Neural crest cell (in vitro differentiated cells): ENCODE measurements at places on chromosomes 3 and 15.
A peak's percentile ranks its signal among the peaks of the same experiment; 100 is the strongest.

- no peak for DNase-seq
Observed at GRCh38 chr3:141356046-141356445, 12.3 kb upstream of the ZBTB38 start.

DNA sequence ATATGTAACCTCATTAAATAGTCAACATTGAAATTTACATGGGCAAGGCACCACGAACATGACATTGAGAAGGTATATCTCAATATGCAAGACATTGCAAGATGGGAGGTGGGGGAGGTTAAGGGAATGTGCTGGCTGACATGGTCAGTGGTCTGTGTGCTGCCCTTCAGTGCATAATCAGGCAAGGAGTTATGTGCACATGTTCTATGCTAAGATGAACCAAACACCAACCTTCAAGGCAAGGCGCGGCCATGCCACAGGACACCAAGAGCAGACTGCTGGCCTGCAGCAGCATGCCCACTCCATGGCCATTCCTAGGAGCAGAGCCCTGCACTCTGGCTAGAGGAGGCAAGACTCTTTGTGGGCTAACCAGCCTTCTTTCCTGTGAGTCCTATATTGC, 40.9 kb upstream of the TSPAN3 start:
- DNase-seq, result no peak

DNA sequence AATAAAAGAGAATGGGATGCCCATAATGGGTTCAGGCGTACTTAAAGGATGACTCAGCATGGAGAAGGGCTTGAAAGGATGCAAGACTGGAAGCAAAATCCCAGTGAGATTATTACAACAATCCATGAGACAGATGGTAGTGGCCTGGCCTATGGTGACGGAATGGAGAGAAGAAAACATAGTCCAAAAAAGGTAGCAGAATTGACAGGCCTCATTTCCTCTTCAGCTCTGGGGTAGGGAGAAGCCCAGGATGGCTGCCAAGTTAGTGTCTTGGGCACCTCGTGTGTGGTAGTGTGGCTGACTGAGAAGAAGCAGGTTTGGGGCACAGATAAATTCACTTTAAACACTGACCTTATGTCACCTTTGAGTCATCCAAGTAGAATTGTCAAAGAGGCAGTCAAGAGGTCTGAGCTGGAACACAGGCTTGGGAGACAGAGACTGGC, 18.1 kb downstream of the MB21D2 start:
- no peak for DNase-seq

DNA sequence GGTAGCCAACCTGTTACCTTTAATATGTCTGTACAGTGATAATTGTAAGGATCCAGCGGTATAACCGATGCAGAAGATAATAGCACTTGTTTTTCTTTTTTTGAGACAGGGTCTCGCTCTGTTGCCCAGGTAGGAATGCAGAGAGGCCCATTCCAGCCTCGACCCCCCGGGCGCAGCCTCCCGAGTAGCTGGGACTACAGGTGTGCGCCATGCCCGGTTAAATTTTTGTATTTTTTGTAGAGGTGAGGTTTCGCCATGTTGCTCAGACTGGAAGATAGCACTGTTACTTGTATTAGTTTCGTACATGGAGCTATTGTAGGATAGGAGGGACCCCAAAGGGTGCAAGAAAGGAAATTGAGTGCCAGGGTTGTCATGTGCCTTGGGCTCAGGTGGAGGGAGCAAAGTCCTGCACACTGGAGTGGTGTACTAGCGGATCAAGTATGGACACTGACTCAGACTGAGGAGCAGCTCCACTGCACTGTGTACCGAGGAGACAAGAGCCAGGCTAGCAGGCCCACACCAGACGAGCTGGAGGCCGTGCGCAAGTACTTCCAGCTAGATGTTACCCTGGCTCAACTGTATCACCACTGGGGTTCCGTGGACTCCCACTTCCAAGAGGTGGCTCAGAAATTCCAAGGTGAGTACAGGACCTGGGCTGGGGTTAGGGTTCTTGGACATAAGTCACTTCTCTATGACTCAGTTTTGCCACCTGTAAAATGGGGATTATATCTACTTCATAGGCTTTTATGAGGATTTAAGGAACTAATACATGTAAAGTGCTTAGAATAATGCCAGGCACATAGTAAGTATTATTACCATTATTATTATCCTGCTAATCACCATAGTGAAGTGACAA, 1.0 kb downstream of the OGG1 start:
- DNase-seq, result no peak

GRCh38 chr3:178508443-178508825, 27.8 kb upstream of the KCNMB2 start:
- no peak for DNase-seq

GRCh38 chr3:41907330-41908073, 54.4 kb downstream of the ULK4 start:
- DNase-seq, result no peak

- DNase-seq, result no peak
Observed at GRCh38 chr3:31193871-31194270, 299.4 kb upstream of the GADL1 start.

DNA sequence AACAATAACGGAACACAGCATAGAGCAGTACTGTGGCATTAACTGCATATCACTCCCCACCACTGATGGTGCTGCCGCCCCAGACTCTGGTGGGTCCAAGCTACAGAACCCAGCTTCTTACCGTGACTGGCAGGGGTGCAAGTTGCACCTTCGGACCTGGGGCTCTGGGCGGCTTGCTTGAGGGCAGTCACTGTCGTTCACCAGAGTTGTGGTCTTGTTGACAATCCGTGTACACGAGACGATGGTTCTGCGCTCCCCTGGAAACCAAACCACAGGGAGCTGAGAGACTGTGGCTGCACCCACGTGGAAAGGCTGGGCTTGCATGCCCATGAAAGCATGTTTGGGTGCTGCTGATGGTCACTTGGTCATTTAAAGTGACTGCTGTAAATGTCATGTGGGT, 293.0 kb downstream of the ADAMTS17 start:
- no peak for DNase-seq

- DNase-seq, result no peak
Observed at GRCh38 chr15:70274255-70274880, 176.7 kb upstream of the TLE3 start.

GRCh38 chr3:153596401-153596800, 434.4 kb downstream of the RAP2B start:
- DNase-seq, result no peak

GRCh38 chr15:63381301-63382204, at the start of gene CA12:
Gene CA12, minus strand, starts transcription at chr15:63381846. Its CDS starts 126 bp downstream, at chr15:63381720.
- peak; percentile 28 for DNase-seq

GRCh38 chr15:33545866-33546265, 235.1 kb downstream of the RYR3 start:
- DNase-seq, result no peak

- no peak for DNase-seq
Observed at GRCh38 chr15:71400294-71400693, 285.0 kb downstream of the THSD4 start.

- DNase-seq, result no peak
Observed at GRCh38 chr3:143301031-143301901, 181.7 kb downstream of the CHST2 start.

DNA sequence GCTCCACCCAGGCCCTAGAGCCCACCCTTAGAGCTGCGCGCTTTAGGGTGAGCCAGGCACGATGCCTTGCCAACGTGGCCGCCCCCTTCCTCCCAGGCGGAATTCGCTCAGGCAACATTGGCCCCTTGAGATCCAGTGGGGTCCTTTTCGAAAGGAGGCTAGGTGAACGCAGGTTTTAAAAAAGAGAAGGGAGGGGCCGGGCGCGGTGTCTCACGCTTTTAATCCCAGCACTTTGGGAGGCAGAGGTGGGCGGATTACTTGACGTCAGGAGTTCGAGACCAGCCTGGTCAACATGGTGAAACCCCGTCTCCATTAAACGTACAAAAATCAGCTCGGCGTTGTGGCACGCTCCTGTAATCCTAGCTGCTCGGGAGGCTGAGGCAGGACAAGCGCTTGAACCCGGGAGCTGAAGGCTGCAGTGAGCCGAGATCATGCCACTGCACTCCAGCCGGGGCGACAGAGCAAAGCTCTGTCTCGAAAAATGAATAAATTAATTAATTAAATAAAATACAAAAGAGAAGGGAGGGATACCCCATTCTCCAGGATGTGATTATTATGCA, 984 bp upstream of the RPP25 start:
- no peak for DNase-seq

GRCh38 chr15:68427366-68427765, 4.6 kb downstream of the ITGA11 start:
- no peak for DNase-seq

DNA sequence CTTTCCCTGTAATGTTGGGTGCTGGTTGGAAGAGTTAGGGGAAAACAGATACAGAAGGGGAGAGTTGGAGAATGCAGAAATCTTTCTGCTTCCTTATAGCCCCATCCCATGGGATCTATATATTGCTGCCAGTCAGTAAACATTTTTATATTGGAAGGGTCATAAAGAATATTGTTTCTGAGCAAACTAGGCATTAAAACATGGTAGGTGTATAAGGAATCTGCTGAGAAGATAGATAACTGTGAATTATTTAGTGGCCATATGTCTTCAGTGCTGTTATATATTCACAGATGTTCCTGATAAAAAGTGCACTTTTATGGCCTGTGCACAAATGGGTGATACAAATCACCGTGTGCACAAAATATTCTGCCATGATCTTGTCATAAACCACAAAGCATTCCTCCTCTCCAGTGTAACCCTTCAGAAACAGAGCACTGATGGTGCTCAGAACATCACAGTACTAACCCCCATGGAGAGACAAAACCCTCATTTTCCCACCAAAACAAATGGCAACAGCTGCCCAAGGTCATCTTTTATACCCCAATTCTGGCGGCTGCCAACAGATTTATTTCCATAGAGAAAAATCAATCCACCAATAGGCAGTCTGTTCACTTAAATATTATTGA, 269.3 kb downstream of the SLC9A9 start:
- no peak for DNase-seq

DNA sequence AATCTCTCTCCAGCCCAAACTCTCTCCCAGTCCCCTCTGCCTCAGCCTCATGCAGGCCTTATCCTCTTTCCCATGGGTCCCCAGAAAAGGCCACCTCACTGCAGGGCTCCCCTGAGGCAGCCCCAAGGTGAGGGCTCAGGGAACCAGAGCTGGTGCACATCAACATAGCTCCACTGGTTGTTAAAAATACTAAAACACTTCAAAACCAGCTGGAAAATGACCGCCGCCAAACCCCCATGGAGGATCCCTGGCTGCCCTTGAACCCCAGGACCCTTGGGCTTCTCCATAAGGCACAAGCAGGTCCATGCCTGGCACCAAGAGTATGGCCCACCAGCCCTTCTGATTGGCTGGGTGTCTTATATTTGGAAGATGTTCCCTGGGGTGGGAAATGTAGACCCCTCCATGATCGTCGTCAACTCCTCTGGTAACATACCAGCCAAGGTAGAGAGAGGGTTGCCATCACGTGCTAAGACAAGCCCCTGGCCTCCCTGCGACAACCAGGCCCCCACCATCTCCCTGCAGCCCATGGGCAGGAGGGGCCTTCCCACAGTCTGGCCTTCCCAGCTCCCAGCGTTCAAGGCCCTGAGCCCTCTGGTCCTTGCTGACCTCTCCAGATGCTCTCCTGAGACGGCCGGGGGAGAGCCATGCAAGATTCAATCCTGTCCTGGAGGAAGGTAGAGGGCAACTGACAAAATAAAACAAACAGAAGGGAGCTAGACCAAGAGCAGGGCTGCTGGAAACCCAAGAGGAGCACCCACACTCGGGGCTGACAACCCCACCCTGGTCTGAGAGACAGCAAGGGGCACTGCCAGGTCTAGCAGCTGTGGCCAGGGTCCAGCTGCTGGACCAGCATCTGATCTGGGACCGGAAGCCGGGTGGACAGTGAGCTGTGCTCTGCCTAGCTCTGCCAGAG, 132.1 kb upstream of the PRR20G start:
- no peak for DNase-seq

- DNase-seq, result no peak
Observed at GRCh38 chr3:126516152-126516935, 1.2 kb downstream of the UROC1 start.

- DNase-seq, result no peak
Observed at GRCh38 chr3:194602669-194603171, 30.5 kb downstream of the TMEM44 start.

DNA sequence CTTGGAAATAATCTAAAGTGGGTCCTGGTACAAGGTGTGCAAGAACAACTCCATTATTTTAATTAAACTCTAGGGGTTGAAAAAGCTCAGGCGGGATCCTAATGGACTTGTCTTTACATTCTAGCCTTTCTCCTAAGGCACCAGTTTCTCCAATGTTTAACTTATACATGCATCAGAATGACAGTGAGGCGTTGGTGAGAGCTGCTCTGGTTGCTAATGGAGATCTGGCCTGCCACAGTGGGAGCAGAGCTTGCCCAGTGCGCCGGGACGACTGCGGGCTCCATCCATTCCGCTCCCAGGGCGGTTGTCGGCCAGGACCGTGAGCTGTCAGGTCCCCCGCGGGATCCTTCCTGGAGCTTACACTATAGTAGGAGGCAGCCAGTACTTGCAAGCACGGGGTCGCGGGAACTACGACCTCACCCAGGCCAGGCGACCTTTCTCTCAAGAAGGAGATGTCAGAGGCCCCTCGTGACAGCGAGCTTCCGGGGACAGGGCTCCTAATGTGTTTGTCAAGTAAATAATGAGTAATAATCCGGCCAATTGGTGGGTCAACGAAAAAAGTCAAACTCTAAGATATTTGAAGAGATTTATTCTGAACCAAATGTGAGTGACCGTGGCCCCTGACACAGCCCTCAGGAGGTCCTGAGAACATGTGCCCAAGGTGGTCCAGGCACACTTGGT, 991 bp upstream of the HIGD1A start:
- no peak for DNase-seq

DNA sequence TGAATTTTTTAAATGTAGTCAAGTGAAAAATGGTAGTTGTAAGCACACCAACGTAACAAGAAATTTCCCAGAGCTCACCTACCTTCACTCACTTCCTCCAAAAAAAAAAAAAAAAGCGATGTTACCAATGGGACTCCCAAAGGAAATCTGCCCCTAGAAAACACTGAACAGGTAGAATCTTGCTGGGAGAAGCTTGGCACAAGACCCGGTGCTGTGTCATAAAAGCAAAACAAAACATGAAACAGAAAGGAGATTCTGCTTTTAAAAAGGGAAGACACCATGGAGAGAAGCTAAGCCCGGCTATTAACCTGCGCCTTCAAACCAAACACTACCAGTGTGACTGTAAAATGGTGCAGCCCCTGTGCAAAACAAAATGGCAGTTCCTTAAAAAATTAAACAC, 40.5 kb downstream of the PGPEP1L start:
- no peak for DNase-seq

DNA sequence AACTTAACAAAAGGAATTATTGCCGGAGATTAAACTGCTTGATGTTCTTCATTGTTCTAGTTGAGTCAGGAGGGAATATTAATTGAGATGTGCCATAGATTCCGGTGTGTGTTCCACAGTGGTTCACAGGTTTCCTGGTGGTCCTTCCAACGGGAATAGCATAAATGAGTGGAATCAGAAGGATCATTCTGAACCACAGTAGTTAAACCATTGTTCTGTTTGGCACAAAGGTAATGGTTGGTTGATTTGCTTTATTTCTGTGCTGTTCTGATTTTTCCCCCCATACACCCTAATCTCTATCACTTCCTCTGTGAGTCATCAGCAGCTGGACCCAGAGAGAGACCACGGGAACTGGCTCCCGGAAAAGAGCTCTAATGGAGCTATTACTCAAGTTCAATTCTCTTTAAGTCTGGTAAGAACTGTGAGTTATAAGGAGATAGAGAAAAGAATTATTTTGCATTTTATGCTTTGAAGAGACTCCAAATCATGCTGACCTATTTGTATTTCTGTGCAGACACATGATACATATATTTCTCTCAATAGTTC, 627.2 kb downstream of the ZIC1 start:
- DNase-seq, result no peak

GRCh38 chr3:7518456-7518855, 657.5 kb downstream of the GRM7 start:
- no peak for DNase-seq

GRCh38 chr3:141103067-141103466, 51.9 kb downstream of the SPSB4 start:
- DNase-seq, result no peak
